ENCODE measurements at places on chromosomes 7 and 10.

GRCh38 chr10:93124580-93125318 lies 51.1 kb downstream of the CYP26A1 start:
- no peak for DNase-seq

GRCh38 chr10:89973326-89973725 lies 271.9 kb downstream of the KIF20B start:
- DNase-seq, result no peak

GRCh38 chr7:132475669-132476116 lies 100.6 kb downstream of the PLXNA4 start:
- DNase-seq, result no peak

GRCh38 chr10:60367024-60367423 lies 22.7 kb downstream of the ANK3 start:
- DNase-seq, result no peak

DNA sequence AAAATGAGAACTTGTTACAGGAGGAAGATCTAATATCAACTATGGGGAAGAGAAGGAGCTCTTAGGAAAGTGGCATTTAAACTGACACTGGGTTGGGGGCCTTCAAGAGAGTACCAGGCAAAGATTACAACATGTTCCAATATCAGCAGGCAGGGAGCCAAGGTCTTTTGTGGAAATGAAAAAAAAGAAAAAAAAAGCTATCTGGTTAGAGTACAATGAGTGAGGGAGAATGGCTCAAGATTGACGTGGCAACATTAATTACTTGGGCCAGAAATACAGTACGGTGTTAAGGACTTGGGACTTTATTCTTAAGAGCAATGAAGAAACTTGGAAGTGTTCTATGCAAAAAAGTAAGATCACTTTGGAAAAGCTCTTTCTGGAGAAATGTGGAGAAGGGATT lies 132.3 kb upstream of the CDK1 start:
- DNase-seq, result no peak

- DNase-seq, result no peak
These were observed 191.9 kb upstream of the PPP1R3A start for GRCh38 chr7:114110666-114111065.

GRCh38 chr7:13989126-13989948 lies at the start of gene ETV1:
Gene ETV1, minus strand, starts transcription at chr7:13989666. Its CDS starts 614 bp downstream, at chr7:13989052.
- DNase-seq, result peak; percentile 2

GRCh38 chr10:78537018-78537417 lies 503.4 kb downstream of the RPS24 start:
- DNase-seq, result no peak

DNA sequence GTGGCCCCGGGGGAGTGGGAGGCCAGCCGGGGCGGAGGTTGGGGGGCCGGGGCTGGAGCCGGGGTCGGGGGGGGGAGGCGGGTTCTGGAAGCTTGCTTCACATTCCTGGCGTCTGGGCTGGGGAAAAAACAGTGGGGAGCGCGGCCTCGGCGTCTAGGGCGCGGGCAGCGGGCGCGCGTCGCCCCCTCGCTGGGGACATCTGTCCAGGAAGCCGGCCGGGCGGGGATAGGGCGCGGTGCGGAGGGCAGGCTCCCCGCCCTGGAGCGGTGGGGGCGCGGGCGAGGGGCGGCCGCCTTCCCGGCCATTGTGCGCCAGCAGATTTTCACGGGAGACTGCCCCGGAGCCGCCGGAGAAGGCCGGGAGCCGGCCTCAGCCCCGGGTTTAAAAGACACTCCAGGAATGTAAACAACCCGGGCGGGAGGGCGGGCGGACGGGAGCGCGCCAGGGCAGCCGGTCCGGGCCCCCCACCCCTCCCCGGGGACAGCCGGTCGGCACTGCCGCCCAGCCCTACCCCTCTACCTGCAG lies 1.4 kb downstream of the ZMIZ1 start:
- no peak for DNase-seq

GRCh38 chr10:51926337-51926736 lies 226.9 kb upstream of the CSTF2T start:
- no peak for DNase-seq

GRCh38 chr10:24448351-24448999 lies 239.5 kb downstream of the KIAA1217 start:
- no peak for DNase-seq

- DNase-seq, result no peak
These were observed 30.4 kb upstream of the ADD3 start for GRCh38 chr10:109977382-109977806.

DNA sequence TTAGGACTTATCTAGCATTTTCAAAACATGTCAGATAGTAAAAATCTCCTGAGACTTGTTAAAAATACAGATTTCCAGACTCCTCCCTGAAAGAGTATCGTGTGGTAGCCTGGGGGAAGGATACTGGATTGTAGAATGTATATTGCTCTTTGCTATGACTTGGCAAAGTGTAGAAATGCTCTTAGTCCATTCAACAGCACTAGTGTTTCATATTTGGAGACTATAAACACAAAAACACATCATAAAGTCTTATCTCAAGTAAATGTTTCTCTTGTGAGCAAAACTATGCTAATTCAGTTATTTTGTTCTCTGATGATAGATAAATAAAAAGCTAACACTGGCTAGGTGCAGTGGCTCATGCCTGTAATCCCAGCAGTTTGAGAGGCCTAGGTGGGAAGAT lies 137.5 kb upstream of the PRPS1L1 start:
- DNase-seq, result no peak

DNA sequence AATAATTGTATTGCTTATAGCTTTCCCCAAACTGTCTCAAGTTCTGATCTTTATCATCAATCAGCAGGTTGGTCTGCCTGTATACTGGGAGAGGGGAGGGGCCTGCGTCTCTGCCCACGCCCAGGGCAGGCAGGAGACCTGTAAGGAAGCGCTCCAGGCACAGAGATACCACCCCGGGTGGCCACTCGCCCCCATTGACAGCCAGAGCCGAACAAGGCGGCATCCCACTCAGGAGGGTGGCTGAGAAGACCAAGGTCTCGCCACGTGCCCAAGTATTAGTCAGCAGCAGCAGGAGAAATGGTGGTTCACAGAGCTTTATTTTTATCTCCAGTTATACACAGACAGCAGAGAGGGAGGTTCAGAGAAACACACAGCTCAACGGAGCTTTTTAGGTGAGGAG lies 7.2 kb downstream of the STK32C start:
- DNase-seq, result no peak

GRCh38 chr7:666454-667292 lies 59.8 kb upstream of the DNAAF5 start:
- DNase-seq, result no peak

DNA sequence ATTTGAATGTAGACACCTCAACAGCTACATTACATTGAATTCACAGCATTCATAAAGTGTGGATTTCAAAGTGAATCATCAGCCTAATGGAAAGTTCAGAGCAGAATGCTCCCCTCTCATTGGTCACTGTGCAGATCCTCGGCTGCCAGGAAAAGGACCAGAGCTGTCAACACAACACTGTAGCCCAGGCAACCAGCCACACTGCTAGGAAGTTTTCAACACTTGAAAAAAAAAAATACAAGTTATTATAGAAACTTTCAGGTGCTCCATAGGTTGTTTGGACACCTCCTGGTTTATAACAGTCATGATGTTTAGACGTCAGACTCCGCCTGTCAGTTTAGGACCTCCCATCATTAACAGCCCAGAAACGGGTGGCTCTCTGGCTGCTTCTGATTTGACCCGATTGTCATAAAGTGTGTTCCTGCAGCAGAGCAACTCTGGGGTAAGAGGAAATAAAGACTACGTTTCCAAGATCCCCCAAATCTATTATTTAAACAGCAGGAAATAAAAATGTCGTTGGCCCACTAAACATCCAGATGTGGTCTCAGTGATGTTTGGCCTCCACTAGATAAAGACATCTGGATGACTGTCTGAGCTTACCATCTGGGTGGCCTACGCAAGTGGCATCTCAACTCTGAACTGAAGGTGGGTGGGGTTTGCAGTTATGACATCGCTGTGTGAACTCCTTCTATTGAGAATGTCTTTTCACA lies 117.4 kb downstream of the CABCOCO1 start:
- no peak for DNase-seq

- no peak for DNase-seq
These were observed 41.4 kb downstream of the INSYN2A start for GRCh38 chr10:127154831-127155620.

GRCh38 chr7:55423277-55423711 lies 58.2 kb downstream of the LANCL2 start:
- no peak for DNase-seq

DNA sequence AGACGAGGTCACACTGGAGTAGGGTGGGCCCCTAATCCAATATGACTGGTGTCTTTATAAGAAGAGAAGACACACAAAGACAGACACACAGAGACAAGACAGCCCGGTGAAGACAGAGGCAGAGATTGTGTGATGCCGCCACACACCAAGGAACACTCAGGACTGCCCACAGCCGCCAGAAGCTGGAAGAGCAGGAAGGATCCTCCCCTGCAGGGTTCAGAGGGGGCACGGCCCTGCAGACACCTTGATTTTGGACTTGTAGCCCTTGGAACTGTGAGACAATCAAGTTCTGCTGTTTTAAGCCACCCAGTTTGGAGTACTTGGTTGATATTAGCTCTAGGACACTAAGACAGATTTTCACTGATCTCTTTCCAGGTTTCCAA lies 72.1 kb upstream of the NANOS1 start:
- DNase-seq, result no peak

- DNase-seq, result no peak
These were observed 390.1 kb downstream of the TCERG1L start for GRCh38 chr10:130921461-130921860.

DNA sequence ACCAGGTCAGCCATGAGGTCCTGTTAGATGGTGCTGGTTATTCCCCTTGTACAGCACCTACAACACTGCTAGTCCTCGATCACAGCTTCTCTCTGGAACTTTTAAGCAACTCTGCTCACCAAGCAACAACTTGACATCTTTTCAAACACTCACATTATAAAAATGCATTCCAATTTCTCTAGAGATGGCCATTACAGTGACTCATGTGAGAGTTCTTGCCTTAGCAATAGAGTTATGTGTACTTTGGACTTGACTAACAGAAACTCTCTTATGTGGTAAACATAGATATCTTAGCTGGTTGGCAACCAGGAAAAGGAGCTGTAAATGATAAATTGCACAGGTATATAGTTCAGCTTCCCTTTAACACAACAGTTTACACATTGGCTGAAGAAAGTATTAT lies 122.2 kb downstream of the PDE1C start:
- DNase-seq, result no peak

GRCh38 chr7:40263752-40264390 lies 129.1 kb downstream of the SUGCT start:
- DNase-seq, result no peak

DNA sequence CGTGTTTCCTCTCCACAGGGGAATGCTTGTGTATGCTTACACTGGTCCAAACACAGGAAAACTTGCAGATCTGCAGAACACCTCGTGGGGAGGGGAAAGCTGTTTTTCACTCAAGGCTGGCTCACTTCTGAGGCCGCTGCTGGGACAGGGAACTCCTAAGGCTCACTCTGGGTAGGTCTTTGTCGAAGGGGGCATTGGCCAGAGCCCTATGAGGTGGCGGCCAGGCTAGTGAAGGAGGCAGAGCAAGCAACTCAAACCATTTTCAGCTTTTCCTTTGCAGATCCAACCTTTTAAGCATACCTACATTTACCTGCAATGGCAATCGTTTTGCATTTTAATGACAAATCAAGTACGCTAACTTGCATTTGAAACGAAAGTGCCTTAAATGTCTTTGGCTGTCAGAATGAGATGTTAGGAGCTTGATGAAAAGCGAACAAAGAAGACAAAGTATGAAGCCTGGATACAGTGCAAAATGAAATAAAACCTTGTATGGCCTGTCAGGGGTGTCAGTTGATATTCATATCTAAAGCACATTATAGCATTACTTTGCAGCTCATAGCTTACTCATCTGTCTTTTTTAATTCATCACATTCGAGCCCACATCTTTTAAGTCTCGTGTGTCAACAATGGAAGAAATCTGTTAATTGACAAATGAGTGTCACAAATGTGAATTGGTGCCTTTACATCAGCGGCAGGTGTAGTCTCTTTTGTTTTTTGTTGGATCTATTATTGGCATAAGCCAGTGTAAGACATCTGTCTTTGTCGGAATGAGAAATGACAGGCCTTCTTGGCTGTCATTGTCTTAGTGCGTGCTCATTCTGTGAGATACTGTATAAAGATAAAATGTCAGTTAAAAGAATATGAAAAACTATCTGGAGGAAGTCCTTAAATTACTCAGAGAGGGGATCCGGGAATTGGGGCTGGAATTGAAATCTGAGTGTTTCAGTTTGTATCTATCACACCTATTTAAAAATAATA lies 30.5 kb downstream of the LRMDA start:
- no peak for DNase-seq

GRCh38 chr7:21357151-21358097 lies 70.5 kb upstream of the SP4 start:
- DNase-seq, result no peak

DNA sequence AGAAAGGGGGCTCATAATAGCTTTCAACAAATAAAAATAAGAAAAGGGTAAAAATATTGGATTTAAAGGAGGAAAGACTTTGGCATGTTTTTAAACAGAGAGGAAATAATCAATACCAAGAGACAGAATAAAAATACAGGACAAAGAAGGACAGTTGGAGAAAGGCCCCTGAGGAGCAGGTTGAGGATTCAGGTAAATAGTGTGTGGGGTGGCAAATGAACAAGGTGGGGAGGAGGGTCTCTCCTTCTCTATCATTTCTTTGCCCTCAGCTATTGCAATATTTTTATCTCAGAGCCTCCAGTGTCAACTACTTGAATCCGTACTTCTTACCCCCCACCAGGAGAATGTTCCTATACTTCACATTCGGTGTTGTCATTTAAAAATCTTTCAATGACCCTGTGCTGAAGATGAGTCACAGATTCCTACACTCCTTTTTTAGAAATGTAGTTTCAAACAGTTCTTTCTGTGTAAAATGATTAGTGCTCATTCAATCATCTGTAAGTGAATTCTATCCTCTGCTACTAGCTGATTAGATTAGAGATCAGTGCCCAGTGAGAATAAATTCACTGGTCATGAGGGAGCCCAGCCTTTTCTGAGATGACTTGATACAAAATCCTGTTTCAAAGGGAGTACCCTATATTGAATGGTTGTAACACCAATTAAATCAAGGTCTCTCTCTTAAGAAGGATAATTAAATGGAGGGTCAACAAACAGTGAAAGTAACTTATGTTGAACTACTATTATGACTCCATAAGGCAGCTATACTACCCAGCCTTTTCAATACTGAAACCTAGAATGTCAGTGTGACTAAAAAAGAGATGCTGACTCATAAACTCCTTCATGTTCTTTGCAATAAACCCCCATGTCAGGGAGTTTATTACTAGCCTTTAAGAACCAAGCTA lies 50.4 kb upstream of the WNT16 start:
- no peak for DNase-seq

- no peak for DNase-seq
These were observed 406 bp downstream of the CBLL1 start for GRCh38 chr7:107744345-107744750.

- DNase-seq, result no peak
These were observed 5.7 kb upstream of the GDI2 start for GRCh38 chr10:5818894-5819293.

- DNase-seq, result no peak
These were observed 2.0 kb downstream of the REPIN1 start for GRCh38 chr7:150370612-150371071.

- DNase-seq, result no peak
These were observed 365.9 kb downstream of the INHBA start for GRCh38 chr7:41336981-41337380.

GRCh38 chr10:80407812-80408241 lies 524 bp upstream of the PRXL2A start:
- DNase-seq, result no peak
